Activated gamma-delta T cell treated with Interleukin-2 at 50 U/mL for 16 hours (primary cell): ENCODE measurements at places on chromosomes 11 and 22.

- DNase-seq = no peak
Observed at GRCh38 chr22:29396126-29396525, 7.8 kb upstream of the AP1B1 start.

- DNase-seq = no peak
Observed at GRCh38 chr11:126317756-126318573, 14.1 kb downstream of the DCPS start.

DNA sequence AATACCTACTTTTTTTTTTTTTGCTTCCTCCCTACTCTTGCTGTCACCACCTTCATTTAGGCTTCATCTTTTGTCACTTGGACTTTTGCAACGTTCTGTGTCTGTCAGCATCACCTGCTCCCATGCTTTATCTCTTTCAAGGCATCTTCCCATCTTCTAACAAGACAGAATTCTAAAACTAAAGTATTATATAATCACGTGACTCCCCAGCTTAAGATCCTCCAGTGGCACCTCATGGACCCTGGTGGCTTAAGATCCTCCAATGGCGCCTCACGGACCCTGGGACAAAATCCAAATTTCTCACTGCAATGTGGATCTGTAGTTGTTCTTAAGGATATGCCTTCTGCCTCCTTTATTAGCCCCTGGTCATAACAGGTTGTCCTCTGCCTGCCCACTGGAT, 248.2 kb upstream of the SORL1-AS1 start:
- no peak for DNase-seq

- peak; percentile 23 for DNase-seq
Observed at GRCh38 chr22:25172153-25172552, 27.5 kb upstream of the CRYBB3 start.

GRCh38 chr11:27293515-27294417, 69.2 kb downstream of the CCDC34 start:
- no peak for DNase-seq

DNA sequence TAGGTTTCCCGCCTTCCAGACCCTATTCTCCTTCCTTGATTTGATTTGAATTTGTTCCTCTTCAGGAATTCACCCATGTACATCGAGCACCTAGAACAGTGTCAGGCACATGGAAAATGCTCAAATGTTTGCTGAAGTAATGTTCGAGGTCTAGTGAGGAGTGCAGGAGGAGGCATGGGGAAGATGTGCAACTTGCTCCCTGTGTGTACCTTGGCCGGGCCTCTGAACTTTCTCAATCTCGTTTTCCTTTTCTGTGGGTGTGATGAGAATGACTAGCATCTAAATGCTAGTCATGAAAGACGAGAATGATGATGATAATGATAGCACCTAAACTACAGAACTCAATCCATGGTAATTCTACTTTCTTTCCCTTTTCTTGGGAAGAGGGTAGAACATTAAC, 279.1 kb upstream of the PLET1 start:
- DNase-seq = no peak

DNA sequence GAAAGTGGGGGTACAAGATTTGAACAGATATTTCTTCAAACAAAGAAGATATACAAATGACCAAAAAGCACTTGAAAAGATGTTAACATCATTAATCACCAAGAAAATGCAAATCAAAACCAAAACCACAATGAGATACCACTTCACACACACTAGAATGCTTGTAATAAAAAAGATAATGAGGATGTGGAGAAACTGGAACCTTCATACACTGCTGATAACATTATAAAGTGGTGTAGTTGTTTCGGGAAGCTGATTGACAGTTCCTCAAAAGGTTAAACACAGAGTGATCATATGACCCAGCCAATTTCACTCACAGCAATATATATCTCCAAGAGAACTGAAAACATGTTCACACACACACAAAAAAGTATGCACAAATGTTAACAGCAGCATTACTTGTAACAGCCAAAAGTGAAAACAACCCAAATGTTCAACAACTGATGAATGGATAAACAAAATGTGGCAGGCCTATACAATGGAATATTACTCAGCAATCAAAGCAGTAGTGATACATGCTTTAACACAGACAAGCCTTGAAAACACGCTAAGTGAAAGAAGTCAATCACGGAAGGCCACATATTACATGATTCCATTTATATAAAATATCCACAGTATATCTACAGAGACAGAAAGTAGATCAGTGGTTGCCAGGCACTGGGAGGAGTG, 15.1 kb downstream of the PITPNB start:
- DNase-seq = no peak

- DNase-seq = peak; percentile 85
Observed at GRCh38 chr22:37745548-37746365, 48.9 kb downstream of the TRIOBP start.

DNA sequence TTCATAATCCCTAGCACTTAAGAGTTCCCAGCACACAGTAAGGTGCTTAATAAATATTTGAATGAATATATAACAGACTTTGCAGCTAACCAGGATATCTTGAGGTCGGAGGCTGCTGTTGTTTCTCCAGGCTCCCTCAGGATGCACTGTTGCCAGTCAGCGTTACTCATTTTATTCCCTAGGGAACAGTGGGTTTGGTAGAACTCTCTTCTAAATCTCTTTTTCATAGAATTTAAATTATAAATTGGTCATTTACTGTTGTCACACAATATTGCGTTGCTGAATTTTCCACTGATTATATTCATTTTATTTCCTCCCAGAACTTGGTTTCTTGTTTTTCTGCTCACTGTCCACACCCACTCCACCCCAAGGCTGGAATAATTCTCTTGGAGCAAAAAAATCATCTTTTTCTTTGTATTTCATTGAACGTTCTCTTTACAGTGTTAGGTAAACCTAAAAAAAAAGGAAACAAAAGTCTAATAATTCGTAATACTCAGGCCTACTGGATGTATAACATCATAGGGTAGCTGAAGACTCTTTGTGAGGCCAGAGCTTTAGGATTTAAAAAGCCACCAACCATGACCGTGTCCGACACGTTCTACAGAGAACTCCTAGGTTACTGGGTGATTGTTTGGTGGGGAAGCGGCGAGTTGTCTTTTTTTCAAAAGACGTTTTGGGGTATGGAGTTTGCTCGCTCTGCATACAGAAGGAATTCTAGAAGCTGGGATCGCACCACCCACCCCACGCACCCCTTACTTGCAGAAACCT, 766 bp upstream of the CAPRIN1 start:
- no peak for DNase-seq

DNA sequence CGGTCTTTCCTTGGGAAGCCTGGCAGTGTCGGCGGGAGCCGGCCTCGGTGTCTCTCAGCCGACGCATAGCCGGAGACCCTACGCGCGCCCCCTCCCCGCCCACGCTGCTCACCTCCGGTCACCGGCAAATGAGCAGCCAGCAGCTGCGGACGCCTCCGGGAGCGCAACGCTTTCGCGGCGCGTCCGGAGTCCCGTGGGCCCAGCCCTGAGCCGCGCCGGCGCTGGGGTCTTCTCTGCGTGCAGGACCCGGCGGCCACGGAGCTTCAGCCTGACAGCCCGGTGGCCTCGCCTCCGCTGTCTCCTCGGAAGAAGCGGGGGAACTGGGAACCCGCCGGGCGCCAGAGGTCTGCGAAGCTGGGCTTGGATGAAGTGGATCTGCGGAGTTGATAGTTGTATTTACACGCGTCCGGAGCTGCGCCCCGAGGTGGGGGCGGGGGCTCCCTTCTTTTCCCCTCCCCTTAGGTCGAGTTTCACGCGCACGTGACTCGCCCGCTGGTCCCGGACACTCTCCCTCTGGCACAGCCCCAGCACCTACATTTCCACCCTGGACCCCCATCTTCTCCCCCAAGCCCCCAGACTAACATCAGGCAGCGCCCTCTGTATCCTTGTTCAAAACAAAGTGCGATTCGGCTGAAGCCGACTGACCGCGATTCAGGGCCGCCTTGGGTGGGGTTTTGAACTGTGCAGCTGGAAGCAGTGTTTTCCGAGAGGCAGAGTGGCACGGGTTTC, at the start of gene SLC43A1:
SLC43A1 (minus strand) TSS at position 371 of the 729 bp plus-strand sequence. CDS start 1,591 bp downstream, outside the sequence.
- DNase-seq = no peak

DNA sequence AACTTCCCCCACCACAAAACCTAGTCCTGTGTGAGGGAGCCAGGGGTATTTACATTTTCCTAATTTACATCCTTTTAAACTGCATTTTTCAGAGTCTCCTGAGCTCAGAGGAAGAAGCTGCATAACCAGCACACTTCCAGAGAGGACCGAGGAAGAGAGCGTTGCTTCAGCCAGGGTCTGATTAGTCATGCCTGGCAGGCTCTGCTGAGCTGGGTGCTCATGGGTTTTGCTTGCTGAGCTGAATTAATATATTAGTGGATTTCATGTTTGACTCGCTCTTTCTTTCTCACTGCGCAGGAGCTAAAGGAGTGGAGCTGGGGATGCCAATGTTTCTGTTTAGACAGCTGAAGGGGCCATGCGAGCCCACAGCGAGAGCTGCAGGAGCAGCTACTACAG, 539.3 kb upstream of the B3GAT1 start:
- DNase-seq = no peak

- no peak for DNase-seq
Observed at GRCh38 chr11:843818-844692, 1.4 kb downstream of the TSPAN4 start.

DNA sequence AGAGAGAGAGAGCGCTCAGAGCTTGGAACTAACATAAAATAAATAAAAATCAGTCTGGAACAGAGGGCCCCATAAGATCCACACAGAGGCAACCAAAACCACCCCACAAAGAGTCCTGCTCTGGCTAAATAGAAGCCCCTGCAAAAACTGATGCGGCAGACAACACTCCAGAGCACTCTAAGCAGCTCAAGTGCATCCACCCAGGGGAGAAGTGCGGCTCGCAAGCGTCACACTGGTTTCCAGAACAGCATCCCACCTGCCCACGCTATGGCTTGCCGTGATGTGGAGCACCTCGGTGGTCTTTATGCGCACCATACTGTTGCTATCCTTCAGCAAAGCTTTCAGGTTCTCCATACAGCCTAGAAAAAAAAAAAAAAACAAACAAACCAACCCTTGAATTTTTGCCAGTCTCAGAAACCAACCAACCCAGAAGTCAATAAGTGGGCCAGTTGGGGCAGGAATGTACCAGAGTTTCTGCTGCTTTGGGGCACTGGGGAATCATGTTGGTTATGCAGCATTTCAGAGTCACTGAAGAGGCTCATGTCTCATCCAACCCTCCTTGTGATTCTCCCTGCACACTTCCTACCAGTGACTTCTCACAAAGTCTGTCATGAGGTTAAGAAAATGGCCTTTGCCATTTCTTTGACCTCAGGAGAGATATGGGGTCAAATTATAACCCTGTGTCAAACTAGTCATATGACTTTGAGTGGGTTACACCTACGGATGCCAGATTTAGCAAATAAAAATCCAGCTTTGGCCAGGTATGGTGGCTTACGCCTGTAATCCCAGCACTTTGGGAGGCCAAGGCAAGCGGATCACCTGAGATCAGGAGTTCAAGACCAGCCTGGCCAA, 3.0 kb downstream of the RSPH14 start:
- DNase-seq = no peak

DNA sequence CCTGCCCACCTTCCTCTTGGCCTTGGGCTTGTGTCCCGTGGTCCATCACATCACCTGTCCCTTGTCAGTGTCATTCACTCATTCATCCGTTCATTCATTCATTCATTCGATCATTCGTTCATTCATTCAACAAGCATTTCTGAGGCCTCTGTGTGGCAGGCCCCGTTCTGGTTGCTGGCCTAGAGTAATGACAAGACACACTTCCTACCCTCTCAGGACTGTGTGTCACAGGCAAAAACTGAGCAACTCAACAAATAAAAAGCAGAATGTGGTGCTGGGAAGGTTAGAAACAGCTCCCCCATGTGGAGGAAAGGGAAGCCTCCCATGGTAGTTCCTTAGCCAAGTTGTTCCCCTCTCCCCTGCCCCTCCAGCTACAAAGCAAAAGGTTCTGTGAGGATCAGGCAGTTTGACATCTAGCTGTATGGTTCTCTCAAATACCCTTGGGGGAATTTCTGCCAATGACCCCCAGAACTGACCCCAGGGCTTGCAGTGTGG, 1.6 kb upstream of the OMP start:
- DNase-seq = no peak

- no peak for DNase-seq
Observed at GRCh38 chr11:71169313-71169712, 83.1 kb downstream of the SHANK2 start.

GRCh38 chr11:62842171-62842741, 2.9 kb upstream of the WDR74 start:
- DNase-seq = peak; percentile 29

DNA sequence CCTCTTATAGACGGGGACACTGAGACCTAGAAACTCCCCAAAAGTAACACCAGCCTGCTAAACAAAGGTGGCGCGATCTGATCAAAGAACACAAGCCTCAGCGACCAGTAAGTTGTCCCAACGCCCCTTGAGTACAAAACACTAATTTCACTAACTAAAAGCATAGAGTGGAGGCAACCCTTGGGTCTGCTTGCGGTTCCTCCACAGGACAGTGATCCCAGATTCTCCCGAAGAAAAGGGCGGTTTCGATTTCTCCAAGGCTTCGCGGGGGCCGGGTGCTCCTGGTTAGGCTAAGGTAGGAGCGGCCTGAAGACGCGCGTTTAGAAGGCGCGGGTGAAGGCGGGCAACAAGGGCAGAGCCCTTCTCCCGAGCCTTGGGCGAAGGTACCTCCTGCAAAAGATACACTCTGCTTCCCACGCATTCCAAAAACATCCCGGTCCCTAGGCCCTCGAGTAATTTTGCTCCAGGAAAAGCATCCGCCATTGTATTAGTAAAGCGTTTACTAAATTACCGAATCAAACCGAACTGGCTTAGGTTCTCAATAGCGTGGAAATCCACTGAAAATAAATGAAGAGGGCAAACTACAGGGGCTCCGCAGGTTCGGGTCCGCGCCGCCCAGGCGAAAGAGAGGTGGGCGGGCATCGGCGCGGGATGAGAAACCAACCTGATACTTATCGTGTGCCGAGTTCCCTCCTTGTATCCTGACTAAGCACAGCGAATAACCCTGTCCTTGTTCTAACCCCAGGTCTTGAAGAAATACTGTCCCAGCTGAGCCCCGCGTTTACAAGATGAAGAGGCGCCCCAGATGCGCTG, 2.0 kb downstream of the WT1 start:
- DNase-seq = no peak

- peak; percentile 82 for DNase-seq
Observed at GRCh38 chr11:72724851-72725723, 27.1 kb downstream of the ARAP1 start.

- no peak for DNase-seq
Observed at GRCh38 chr11:251550-251949, 14.8 kb downstream of the PSMD13 start.
